ENCODE measurements at places on chromosomes 7 and 10.

GRCh38 chr7:18610331-18610948 lies 114.9 kb downstream of the HDAC9 start:
- DNase-seq = no peak

DNA sequence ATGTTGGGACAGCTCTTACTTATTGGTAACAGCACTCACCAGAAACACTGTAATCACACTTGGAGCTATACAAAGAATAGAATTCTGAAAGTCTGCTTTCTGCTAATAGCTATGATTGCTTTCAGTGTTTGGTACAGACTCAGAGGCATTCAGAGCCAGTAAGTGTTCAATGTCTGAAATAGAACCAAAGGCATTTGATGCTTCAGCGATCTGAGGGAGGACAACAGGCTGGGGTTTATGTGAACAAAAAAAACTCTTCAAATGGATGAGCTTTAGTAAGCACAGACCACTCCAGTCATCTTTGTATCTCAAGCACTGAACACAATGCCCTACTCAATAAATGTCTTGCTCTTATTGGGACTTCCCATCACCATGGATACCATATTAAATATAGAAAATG lies 322.8 kb upstream of the GRM3 start:
- DNase-seq = no peak

DNA sequence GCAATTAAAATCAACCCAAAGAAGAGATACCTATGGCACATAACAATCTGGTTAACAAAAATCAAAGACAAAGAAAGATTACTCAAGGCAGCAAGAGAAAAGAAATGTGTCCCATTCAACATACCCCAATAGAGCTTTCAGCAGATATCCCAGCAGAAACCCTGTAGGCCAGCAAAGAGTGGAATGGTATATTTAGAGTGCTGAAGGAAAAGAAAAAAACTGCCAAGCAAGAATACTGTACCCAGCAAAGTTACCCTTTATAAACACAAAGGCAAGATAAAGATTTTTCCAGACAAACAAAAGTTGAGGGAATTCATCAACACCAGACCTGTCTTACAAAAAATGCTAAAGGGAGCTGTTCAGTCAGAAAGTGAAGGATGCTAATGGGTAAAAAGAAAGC lies 131.6 kb downstream of the TPST1 start:
- no peak for DNase-seq

DNA sequence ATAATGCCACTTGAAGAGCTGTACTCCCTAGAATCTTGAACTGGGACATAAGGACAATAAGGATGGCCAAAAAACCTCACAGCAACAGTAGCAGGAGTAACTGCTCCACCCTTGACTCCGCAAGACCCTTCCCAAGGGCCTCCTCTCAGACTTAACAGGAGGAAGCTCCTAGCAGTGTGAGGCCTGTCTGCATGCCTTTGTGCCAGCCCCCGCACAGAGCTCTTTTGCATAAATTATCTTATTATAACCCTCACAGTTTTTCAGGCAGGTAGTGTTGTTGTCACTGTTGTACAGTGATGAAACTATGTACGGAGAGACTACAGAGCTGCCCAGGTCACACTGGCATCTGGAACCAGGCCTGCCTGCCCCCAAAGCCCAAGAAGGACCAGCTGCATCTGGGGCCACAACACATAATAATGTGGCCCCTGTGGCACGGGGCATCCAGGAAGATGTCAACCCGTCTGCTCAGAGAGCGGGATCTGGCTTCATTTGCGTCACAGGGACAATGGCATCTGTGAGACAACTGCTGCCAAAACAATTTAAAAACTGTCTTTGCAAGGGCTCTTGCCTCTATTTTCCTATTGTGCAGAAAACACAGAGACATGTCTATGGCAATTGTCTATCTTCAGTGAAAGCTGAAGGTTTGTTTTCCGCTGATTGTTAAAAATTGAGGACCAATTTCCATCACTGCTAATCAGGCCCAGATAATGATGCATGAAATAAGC lies 249.3 kb upstream of the GRB10 start:
- no peak for DNase-seq

DNA sequence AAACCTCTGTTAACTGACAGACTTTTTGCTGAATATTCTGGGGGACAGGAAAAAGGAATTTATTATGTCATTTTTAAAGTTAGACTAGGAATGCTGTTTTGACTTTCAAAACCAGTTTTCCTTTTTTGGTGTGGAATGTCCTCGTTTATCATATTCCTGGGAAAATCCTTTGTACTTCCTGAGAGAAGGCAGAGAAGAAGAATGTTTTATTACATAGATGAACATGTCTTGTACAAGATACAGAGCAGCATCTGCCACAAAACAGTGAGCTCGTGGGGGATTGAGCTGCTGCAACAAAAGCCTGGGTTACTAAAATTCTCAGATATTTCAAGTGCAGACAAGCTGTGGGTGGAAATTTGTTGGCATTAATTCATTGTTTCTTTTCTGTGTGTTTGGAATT lies 20.2 kb downstream of the MCU start:
- DNase-seq = no peak

DNA sequence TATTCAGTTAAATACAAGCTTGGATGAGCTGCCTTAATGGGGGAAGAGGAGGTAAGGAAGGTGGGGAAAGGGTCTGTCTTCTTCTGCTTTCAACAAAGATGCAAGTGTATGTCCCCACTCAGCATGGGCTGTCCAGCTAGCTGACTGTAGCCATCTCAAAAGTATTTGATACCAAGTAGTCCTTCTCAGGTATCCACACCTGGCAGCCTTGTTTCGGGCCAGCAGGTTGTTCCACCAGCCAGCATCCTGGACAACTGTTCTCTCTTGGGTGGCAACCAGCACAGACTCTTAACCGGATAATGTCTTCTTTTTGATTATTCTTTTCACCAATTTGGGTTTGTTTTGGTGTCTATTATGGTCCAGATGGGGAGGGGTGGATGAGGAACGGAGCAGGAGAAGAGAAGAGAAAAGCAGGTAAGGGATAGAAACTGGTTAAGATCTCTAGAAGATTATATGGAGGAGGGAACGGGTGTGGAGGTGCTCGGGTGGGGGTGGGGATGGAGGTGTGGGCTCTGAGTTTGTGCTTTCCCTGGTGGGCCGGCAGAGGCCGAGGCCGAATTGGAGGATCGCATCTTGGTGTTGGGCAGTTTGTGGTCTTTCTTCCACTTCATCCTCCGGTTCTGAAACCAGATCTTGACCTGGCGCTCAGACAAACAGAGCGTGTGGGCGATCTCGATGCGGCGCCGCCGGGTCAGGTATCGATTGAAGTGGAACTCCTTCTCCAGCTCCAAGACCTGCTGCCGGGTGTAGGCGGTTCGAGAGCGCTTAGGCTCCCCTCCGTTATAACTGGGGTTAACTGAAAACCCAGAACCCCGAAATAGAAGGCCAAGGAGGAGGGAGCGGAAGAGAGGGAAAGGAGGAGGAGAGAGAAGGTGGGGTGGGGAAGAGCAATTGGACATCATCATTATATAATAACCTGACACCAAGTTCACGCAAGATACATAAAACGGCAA lies 1.5 kb downstream of the HOXA4 start:
- DNase-seq = no peak
